ENCODE measurements at places on chromosomes 5 and 9.
A peak's percentile ranks its signal among the peaks of the same experiment; 100 is the strongest.

GRCh38 chr5:119274030-119274766, 81.6 kb upstream of the TNFAIP8 start:
- DNase-seq = peak; percentile 73

GRCh38 chr9:70262366-70262765, 3.6 kb downstream of the SMC5 start:
- no peak for DNase-seq

- DNase-seq = no peak
Measured at GRCh38 chr5:160134332-160134731, 15.1 kb upstream of the PWWP2A start.

DNA sequence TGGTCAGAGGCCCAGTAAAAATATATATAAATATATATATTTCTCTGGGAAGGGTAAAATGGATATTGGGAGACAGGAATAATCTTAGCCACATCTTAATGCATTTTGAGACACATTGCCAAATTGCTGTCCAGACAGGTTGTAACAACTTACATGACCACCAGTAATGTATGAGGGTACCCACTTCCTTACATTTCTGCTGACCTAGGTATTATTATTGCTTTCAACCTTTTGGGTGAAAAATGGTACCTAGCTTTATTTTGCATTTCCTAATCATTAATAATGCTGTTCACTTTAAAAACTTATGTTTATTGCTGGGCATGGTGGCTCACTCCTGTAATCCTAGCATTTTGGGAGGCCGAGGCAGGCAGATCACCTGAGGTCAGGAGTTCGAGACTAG, 61.5 kb downstream of the MEGF10 start:
- no peak for DNase-seq

DNA sequence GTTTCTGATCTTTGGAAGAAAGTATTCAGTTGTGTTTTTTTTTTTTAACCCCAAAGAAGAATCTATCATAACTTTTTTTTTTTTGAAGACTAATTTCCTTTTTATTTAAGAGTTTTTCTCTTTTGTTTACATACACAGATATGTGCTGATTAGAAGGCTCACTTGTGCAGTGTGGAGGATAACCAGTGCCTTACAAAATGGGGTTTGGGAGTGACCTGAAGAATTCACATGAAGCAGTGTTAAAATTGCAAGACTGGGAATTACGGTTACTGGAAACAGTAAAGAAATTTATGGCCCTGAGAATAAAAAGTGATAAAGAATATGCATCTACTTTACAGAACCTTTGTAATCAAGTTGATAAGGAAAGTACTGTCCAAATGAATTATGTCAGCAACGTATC, 50.3 kb downstream of the FER start:
- DNase-seq = no peak

DNA sequence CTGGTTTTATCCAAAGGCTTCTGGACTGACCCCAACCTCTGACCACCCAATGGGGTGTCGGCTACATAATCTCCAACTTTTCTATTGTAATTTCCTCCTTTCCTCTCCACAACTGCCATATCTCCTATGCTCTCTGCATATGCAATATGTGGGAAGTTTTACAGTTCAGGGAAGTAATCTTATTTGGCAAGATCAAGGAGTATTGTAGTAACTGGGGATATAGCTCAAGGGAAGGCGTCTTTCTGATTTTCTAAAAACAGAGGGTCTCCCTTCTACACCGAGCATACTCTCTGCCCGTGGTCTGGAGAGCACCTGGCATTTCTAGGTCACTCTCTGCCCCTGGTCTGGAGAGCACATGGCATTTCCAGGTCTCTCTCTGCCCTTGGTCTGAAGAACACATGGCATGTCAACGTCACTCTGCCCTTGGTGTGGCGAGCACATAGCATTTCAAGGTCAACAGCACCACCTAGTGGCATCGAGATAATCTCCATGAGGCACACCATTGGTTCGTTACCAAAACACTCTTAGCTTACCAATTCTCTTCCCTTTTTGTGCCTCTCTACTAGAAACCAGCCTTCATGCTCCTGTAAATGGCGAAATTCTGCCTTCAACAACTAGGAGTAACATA, 616.4 kb upstream of the NUDT12 start:
- peak; percentile 62 for DNase-seq

DNA sequence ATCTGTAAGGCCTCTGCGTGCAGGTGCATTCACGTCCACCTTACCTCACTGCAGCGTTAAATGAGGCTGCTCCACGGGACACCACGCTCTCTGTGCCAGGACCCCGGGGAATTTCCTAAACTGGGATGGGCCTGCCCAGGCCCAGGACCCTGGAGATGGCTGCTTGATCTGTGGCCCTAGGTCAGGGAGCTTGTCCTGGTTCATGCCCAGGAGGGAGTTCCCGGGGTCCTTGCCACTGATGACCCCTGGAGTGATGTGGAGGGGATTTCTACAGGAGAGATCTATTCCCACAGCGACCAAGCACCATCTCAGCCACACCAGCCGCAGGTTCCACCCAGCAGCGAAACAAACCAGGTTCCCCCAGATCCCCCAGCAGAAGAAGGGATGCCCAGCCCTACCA, 3.5 kb downstream of the OR2V1 start:
- DNase-seq = no peak

DNA sequence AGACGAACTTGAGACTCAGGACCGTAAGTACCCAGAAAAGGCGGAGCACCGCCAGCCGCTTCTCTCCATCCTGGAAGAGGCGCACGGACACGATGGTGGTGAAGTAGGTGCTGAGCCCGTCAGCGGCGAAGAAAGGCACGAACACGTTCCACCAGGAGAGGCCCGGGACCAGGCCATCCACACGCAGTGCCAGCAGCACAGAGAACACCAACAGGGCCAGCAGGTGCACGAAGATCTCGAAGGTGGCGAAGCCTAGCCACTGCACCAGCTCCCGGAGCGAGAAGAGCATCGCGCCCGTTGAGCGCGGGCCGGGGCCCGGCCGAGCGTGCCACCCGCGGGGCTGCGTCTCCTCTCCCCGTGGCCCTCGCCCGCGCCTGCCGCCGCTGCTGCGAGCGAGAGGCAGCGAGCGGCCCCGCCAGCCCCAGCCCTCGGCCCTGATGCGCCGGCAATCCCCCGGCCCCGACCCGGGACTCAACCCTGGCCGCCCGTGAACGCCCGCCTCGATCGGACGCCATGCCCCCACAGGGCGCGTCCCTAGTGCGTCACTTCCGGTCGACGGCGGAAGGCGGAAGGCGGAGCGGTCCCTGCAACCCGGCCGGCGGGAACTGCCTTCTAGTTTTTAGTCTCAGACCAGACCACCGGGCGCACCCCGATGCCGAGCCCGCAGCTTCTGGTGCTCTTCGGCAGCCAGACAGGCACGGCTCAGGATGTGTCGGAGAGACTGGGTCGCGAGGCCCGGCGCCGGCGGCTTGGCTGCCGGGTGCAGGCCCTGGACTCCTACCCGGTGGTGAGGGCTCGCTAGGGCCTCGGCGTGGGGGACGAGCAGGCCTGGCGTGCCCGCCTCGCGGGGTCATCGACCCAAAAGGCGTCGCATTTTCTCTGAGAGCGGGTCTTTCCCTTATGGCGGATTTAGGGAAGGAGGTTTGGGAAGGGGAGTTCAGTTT, at the start of the genes NDOR1 and TMEM203:
Gene NDOR1, plus strand, starts transcription at position 575 of the 944 bp plus-strand sequence. Its CDS starts 78 bp downstream, at position 653.
Gene TMEM203, minus strand, starts transcription at position 523 of the 944 bp plus-strand sequence. Its CDS starts 234 bp downstream, at position 289.
- DNase-seq = peak; percentile 84

GRCh38 chr9:121561385-121562222, 62.0 kb upstream of the GGTA1 start:
- DNase-seq = no peak

GRCh38 chr5:142959683-142960657, 189.8 kb downstream of the ARHGAP26 start:
- peak; percentile 94 for DNase-seq

DNA sequence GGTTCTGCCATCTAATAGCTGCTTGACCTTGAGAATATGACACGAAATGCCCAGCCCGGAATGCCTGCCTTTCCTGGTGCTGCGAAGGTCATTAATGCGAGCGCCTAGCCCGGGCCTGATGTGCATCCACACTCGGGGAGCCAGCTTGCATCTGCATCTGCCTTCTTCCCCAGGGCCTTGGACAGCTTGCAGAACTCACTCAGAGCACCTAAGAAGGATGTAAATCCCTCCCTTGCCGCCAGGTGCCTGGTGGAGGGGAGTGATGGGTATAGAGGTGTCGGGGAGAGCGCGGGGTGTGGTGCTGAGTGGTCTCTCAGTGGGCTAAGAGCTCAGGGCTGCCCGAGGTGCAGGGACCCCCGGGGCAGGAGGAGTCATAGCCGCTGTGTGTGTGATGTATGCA, 127.2 kb downstream of the MRPL36 start:
- DNase-seq = no peak

GRCh38 chr5:31470608-31471007, 61.3 kb downstream of the DROSHA start:
- DNase-seq = no peak

- DNase-seq = peak; percentile 52
Measured at GRCh38 chr9:111037708-111038330, 451 bp downstream of the LPAR1 start.

- DNase-seq = no peak
Measured at GRCh38 chr9:128033609-128034008, 33.5 kb downstream of the NAIF1 start.

GRCh38 chr9:94922098-94922607, 195.7 kb downstream of the AOPEP start:
- peak; percentile 99 for DNase-seq

GRCh38 chr5:69295088-69295754, 37.4 kb downstream of the CCDC125 start:
- peak; percentile 68 for DNase-seq

DNA sequence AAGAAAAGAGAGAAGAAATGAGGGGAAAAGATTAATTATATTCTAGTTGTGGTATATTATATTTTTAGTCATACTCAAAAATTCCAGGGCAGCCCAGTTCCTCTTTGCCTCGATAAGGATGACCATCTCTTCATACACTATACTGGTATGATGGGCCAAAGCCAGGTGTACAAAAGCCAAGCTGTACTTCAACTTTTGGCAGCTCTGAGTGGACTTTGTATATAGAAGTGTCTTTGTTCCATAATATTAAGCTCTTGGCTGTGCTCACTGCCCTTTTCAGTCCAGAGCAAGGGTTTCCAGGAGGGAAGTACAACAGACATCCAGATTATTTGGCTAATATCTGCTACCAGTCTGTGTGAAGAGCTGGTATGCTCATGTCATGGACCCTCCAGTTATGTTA, 934.3 kb upstream of the CDH10 start:
- DNase-seq = no peak

- peak; percentile 20 for DNase-seq
Measured at GRCh38 chr5:159097784-159098602, 1.7 kb downstream of the EBF1 start.

DNA sequence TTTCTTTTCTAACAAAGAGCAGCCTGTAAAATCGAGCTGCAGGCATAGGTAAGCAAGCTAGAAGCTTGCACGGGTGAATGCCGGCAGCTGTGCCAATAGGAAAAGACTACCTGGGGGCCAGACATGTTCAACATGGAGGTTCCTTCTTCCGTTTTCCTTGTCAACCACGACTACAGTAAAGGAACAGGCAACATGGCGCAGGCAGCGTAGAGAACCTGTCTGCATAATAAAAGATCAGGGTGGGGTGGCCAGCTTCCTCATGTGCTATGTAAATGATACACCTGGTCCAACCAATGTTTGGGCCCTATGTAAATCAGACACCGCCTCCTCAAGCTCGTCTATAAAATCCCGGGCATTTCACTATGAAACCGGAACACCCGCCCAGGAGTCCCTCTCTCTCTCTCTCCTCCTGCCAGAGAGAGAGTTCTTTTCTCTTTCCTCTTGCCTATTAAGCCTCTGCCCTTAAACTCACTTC, 103.8 kb upstream of the LIFR start:
- peak; percentile 93 for DNase-seq

GRCh38 chr9:37820142-37820541, 19.5 kb downstream of the DCAF10 start:
- DNase-seq = no peak

- no peak for DNase-seq
Measured at GRCh38 chr9:100715100-100715380, 137.2 kb downstream of the CAVIN4 start.

DNA sequence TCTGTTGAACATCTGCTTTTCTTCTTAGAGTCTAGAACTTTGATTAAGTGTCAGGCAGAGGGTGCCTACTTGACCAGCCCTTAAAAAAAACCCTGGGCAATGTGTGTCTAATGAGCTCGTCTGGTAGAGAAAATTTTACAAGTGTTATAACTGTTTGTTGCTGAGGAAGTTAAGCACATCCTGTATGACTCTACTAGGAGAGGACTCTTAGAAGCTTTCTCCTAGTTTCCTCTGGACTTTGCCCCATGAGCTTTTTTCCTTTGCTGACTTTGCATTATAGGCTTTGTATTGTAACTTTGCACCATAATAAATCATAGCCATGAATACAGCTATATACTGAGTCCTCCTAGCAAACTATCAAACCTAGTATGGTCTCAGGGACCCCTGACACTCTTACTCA, 39.4 kb downstream of the GNG10 start:
- DNase-seq = no peak

GRCh38 chr9:6415266-6415665, 2.3 kb downstream of the UHRF2 start:
- DNase-seq = peak; percentile 26

GRCh38 chr5:56818450-56819037, 3.2 kb downstream of the MAP3K1 start:
- no peak for DNase-seq

DNA sequence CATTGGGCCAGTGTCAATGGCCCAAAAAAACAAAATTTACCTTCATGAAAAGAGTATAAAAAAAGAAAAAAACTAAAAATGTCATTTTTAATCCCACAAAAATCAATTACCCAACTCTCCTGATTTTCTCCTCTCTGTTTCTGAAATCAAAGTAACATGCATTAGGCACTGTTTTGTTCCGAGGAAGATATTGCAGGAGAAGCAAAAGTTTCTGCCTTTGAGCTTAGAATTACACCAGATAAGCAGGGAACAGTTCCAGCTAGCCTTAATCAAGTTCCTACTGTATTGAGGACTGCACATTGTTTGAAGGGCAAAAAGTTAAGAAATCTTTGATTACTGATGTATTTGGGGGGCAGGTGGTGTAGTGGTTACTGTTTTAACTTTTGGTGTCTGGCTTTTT, 1.1 kb upstream of the PRKAA1 start:
- DNase-seq = no peak

- DNase-seq = no peak
Measured at GRCh38 chr5:172594431-172594830, 46.6 kb upstream of the NEURL1B start.

DNA sequence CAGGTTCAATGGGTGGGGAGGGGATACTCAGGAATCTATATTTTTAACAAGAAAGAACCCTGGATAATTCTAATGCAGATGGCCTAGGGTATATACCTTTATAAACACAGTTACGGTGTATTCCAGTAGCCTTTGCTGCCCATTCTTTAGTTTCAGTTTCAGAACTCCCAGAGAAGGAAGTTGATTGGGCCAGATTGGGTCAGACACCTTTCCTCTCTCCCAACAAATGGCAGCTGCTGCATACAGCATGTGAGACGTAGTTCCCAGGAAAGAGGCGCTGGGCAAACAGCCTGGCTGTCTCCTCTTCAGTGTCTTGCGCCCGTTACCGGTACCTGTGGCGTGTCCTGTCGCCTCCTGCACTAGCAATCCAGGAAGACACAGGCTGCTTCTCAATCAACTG, 20.4 kb downstream of the ACO1 start:
- DNase-seq = no peak

GRCh38 chr5:35153375-35153932, 76.8 kb downstream of the PRLR start:
- no peak for DNase-seq

Measured in M059J (cell line).